NCI-H1105 (cell line): ENCODE measurements at places on chromosomes 7 and 10.
A peak's percentile ranks its signal among the peaks of the same experiment; 100 is the strongest.

GRCh38 chr10:133358162-133358924 lies 524 bp upstream of the FUOM start:
- no peak for DNase-seq

DNA sequence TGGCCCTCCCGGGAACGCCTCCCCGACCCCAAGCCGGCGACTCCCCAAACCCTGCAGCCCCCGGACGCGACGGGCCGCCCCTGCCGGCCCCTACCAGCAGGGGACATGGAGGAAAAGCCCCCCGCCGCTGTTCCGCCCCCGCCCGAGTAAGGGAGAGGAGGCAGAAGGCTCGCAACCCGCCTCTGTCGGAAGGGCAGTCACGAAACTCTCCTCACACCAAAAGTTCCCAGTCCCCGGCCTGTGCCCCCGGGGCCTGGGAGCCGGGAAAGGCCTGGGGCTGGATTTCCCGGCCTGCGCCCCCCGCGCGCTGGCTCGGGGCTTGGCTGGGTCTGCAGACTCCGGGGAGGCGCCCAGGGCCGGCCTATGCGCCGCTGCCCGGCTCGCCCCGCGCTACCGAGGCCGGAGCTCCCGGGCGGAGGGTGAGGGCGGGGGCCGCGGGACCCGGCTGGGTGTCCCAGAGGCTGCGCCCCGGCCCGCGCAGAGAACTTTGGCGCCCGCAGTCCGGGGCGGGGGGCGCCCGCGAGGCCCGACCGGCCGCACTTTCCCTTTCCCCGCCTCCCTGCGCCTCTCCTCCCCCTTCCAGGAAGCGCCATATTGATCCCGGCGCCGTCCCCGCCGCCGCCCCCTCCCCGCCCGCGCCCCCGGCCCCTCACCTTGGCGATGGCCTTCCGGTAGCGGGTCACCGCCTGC lies 728 bp downstream of the PARD3 start:
- no peak for DNase-seq

- no peak for DNase-seq
These were observed 75.1 kb downstream of the DGKI start for GRCh38 chr7:137771679-137772078.

DNA sequence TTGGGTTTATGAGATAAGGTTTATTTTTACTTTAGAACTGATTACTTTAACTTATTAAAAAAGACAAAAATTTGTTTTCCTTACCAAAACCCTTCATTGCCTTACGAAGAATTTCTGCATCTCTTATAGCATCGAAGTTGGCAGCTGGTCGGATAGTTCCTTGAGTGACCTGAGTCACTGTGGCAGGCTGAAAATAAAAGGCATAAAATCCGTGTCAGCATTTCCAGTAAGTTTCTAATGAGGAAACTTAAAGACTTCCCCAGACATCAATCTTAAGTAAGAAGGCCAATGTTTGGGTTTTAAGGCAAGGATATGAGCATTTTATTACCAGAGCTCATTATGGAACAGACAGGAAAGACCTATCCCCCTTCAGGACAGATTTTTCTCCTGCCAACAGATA lies 25.6 kb downstream of the ANXA7 start:
- no peak for DNase-seq

DNA sequence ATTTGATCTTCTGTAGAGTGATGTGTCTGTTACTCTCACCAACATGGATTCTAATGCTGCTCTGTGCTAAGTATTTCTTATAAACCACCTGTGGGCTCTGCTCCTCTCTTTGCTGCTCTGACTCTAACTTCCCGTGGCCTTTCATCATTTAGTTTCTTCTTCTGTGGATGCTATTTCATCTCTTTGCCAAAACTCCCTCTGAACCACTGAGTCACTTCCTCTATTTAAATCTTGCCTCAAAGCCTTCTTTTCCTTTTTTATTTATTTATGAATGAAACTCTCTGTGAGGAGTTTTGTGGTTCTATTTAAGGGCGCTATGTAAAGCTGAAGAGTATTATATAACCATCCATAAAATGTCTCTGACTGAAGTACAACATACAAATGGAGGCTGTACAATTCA lies 538.5 kb downstream of the SUGCT start:
- DNase-seq: no peak

DNA sequence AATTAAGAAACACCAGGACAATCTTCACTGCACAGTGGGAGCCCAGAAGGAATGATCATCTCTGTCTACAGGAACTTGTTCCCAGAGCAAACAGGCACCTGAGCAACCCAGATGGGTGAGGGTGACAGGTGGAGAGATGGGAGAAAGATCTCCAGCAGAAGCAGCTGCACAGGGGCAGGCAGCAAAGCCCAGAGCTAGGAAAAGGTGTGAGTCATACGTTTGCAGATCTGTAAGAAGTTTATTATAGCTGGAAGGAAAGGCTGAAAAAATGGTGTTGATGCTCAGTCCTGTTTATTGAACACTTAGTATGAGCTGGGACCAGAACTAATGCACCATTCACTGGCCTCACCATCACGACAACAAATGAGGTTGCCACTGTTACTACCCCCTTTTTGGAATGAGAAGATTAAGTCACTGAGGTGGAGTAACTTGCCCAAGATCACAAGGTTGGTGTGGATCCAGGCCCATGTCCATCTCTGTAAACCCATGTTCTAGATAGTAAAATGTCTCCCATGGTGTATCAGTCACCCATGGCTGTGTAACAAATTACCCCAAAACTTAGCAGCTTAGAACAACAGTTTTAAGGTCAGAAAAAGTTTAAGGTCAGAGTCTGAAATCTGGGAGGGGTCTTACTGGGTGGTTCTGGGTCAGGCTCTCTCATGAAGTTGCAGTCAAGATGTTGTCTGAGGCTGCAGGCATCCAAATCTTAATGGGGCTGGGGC lies 506.9 kb downstream of the RPS24 start:
- no peak for DNase-seq

- DNase-seq: no peak
These were observed 3.6 kb downstream of the FAM53B start for GRCh38 chr10:124740369-124741280.

GRCh38 chr7:98797150-98797549 lies 72.7 kb downstream of the TMEM130 start:
- DNase-seq: no peak

GRCh38 chr7:23523486-23524075 lies 8.2 kb downstream of the TRA2A start:
- no peak for DNase-seq

DNA sequence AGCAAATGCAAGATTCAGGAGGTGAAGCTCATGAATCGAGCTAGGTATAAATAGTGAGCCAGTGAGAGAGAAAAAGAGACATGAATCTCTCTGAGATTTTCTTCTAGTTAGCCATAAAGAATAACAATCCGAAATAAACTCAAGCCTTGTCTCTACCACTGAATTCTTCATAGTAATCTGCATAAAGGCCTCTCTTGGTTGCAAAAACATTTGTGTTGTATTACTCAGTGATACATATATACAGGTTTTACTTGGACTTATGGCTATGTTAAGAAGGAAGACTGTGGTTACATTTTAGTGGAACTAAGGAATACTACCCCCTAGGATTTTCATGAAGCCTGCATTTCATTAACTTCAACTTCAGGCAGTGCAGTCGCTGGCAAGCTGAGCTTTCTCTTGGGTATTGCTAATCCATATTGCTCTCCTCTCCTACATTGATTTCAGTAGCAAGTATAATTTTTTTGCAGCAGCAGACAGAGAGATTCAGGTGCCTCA lies 72.7 kb upstream of the TRIL start:
- no peak for DNase-seq

DNA sequence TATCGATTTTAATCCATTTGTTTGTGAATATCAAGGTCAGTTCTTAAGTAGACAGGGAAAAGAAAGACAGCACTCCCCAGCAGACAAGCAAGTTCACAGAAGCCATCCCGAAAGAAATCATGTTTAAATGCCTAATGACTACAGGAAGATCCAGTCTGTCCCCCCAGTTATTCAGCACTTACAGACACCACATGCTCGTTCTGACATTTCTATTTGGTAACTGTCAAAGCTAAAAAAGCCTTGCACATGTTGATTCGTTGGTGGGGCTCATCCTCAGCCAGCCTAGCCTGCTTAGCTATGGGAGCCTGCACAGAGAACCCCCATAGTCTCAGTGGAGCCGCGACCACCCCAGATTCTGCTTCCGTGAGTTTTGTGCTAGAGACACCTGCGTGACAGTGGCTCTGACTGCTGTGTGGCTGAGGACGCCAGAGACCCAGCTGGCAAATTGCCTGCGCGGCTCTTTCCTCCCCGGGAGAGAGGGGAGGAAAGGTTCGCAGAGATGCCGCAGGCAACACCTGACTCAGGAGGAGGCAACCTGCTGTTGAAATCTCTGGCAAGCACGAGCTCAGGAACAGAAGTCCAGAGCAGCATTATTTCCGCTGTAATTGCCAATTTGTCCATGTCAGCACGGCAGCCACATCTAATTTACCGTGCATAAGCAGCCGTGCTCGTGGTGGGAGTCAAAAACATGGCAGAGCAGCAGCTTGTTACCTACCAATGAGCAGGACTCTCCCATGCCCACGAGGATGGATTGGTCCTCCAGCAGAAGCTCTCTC lies 194.2 kb downstream of the GPAM start:
- peak; percentile 38 for DNase-seq

DNA sequence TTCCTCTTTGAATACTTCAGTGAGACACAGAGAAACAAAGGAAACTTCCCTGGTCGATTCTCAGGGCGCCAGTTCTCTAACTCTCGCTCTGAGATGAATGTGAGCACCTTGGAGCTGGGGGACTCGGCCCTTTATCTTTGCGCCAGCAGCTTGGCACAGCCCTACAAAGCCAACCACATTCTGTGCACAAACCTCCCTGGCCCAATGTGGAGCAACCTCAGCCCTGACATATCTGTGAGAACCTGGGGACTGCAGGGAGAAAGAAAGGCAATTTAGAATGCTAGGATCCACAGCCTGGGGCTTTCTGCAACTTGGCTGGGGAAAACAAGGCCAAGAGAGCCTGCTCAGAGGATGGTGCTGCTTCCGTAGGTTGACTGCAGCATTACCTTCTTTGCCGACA lies 63.5 kb upstream of the PRSS58 start:
- no peak for DNase-seq

GRCh38 chr10:11217521-11217920 lies 199.8 kb downstream of the CELF2 start:
- DNase-seq: no peak

- DNase-seq: no peak
These were observed 40.2 kb downstream of the PRTFDC1 start for GRCh38 chr10:24912215-24912614.

DNA sequence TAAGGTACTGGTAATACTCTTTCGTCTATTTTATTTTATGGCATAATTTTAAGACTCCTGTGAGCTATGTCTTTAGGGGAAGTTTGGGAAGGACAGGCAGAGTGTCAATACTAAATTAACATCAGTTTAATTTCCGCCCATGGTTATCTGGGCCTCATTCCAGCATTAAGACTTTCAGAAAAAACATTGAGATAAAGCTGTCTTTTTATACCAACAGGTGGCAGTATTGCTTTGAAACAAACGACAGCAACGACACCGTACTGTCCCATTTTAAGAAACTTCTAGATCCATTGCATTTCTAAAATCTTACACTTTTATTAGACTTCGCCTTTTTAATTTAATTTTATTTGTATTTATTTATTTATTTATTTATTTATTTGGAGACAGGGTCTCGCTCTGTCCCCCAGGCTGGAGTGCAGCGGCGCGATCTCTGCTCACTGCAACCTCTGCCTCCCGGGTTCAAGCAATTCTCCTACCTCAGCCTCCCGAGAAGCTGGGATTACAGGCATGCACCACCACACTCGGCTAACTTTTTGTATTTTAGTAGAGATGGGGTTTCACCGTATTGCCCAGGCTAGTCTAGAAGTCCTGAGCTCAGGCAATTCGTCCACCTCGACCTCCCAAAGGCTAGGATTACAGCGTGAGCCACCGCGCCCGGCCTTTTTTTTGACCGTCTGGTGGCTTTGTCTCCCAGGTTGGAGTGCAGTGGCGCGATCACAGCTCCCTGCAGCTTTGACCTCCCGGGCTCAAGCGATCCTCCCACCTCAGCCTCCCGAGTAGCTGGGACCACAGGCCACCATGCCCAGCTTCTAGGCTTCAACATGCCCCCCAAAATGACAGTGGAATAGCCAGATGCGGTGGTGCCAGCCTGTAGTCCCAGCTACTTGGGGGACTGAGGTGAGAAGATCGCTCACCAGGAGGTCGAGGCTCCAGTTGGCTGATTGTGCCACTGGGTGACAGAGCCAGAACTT lies 78.7 kb upstream of the C1GALT1 start:
- DNase-seq: peak; percentile 45

- DNase-seq: no peak
These were observed 98.4 kb downstream of the UBE2H start for GRCh38 chr7:129854401-129854800.

GRCh38 chr10:119003572-119004289 lies 25.8 kb upstream of the NANOS1 start:
- no peak for DNase-seq

DNA sequence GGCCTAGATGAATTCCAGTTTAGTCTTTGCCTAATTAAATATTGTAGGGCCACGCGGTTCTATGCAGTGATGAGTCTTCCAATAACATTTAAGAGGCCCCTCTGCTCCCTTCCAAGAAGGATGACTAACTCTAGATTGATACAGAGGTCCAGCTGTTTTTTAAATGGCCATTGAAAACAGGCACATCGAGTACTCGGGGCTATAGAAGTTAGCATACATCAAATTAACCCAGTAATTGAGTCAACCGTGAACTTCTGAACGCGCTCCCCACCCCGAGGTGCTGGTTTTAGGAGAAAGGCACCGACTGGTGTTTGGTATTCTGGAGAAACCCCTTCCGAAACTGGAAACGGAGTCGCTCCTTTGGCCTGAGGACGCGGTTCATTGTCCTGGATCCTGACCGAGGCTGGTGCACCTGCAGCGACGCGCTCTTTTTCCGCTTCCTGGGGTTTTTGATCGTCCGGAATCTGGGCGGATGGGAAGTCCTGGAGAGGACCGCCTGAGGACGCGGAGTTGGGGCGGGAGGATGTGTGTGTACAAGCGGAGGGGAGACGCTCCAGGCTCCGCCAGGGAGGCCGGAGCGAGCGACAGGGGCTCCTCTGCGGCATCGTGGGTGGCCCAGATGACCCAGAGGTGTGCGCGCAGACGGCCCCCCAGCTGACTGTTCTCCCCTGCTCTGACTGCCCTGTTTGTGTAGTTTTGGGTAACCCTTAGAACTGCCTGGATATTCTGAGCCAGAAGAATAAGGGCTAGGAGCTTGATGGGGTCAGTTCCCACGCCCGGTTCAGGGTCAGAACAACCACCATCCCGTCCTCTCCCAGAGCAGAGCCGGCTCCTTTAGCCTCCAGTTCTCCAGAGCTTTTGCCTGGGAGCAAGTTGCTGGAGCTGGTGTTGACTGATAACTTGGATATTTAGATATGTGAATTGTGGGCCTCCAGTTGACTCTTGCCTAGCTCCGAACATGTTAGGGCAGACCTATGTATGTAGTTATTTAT lies 711 bp downstream of the FAM221A start:
- peak; percentile 65 for DNase-seq

- DNase-seq: no peak
These were observed 448.2 kb upstream of the FOXK1 start for GRCh38 chr7:4233621-4234497.
